ENCODE measurements at places on chromosomes 2 and 18.

DNA sequence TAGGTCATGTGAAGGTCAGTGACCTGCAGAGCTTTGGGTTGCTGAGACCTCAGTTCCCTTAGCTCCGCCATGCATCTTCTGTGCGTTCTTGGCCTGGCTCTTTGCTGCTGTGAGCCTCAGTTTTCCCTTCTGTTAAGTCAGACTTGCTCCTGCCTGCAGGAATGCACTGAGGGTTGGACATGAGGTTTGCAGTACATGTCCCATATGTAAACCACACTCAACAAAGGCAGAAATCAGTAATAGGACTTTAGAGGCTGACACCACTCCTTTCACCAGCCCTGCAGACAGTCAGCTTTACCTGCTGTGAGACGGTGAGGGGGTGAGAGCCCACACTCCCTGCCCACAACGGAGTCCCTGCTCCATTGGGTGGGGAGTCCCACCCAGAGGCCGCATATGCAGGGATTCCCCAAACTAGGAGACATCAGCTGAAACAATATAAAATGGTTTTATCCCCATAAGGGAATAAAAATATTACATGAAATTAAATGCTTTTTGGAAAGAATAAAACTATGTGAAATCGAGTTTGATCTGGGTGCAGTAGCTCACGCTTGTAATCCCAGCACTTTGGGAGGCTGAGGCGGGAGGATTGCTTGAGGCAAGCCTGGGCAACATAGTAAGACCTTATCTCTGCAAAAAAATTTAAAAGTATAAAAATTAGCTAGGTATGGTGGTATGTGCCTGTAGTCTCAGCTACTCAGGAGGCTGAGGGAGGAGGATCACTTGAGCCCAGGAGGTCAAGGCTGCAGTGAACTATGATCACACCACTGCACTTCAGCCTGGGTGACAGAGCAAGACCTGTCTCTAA lies 55.1 kb downstream of the MYO7B start:
- DNase-seq, result no peak

DNA sequence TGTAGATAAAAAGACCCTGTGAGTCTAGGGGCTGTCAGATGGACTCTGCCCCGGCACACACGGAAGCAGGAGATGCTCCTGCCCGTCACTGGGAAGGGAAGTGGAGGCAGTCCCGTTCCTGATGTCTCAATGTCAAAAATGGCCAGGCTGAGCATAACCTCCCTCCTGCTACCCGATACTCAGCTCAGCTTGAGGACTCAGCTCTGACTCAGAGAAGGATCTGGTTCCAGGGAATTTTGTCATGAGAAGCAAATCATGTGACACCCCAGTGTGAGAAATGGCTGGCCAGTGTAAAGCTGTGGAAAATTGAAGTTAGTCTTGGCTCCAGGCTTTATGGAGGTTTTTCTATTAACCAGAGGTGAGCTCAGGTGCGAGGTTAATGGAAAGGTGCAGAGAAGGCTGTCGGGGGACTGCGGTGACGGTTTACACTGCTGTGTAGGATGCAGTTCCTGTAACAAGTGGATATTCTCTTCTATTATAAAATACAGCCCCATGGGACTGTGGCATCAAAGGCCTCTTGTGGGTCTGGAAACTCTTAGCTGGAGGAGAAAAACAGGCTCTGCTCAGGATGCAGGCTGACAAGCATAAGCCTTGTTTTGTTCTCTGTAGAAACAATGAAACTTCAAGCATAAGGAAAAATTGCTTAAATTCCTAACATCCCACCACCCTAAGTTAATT lies 24.7 kb upstream of the AGAP1 start:
- DNase-seq, result no peak

GRCh38 chr2:74948779-74949178 lies 9.7 kb upstream of the POLE4 start:
- no peak for DNase-seq

- DNase-seq, result no peak
Measured at GRCh38 chr2:190579915-190580846, 45.7 kb upstream of the NEMP2 start.

DNA sequence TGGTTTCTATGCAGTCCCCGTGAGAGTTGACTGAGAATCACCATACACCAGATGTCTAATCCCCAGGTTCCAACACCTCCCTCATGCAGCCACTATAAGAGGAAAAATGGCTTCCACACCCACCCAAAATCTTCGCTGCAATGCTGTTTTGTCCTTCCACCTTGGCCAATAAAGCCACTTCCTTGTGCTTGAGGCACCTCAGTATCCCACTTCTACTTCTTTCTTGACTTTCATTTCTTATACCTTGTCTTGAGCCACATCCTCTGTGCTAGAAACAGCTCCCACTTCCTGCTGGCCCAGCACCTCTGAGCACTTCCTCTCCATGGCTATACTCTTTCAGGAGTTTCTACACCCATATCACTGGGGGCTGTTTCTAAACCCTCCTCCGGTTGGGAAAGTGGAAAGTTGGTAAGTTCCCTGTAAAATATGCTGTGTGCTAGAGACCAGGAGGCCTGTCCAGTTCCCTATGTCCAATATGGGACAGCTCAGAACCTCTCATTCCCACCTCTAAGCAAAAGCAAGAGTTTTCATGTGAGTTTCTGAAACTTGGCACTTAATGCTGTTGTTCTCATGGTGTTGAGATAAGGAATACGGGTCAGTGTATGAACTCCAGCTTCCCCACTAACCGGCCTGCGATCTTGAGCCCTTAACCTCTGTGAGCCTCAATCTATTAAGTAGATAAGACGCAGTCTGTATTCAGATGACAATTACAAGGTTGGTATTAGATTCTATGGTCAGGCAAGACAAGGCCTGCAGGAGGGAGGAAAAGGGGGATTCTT lies 209.1 kb upstream of the ID2 start:
- DNase-seq, result no peak

DNA sequence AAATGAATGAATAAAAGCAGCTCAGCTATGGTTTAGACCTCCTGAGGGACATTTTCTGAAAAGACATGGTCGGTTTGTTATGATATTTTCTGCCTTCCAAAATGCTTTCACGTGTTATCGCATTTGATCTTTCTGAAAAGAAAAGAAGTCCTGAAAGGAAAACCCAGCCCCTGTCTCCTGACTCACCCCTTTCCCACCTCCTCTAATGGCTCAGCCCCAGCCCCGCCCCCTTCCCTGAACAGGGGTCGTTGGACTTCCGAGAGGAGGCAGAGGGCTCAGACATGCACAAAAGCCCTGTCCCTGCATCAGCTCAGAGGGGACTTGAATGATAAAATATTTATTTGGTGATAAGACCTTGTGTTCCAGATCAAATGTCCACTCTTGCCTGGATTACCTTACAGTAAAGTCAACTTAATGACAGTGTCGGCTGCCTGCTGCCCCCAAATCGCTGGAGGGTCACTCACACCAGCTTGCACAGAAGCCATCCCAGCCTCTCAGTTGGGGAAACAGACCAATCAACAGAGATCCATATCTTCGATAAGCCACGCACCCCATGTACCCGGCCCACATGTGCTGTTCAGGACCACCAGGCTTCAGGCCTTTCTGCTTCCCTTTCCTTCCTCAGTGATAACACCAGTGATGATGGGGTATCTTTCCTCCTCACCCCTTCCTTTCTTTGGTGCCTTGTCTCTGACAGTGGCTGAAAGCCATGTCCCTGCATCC lies 69.6 kb downstream of the CLHC1 start:
- DNase-seq, result no peak

DNA sequence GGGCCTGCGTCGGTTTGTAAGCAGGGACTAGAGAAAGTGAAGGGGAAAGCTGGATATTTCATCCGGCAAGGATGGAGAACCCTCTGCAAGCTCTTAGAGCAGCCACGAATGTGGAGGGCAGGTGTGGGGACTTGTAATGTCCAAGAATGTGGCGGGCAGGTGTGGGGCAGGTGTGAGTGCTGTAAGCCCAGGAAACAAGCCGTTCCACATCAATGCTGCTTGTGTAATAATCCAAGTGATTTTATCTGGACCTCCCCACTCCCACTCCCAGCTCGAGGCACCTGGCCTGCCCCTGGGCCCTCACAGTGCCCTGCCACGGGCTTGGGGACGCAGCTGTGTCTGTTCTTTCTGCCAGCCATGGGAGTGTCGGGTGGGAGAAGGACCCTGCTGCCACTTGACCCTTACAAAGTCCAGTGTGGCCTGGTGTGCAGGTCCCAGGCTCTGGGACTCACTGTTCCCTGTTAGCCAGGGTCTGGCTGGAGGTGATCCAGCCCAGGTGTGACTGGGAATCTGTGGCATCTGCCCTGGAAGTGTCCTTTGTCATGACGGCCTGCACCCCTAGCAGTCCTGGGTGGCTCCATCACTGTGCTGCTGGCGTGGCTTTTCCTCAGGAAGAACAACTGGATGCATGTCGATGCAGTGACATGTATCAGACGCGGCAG lies 42.8 kb downstream of the SOX11 start:
- no peak for DNase-seq

DNA sequence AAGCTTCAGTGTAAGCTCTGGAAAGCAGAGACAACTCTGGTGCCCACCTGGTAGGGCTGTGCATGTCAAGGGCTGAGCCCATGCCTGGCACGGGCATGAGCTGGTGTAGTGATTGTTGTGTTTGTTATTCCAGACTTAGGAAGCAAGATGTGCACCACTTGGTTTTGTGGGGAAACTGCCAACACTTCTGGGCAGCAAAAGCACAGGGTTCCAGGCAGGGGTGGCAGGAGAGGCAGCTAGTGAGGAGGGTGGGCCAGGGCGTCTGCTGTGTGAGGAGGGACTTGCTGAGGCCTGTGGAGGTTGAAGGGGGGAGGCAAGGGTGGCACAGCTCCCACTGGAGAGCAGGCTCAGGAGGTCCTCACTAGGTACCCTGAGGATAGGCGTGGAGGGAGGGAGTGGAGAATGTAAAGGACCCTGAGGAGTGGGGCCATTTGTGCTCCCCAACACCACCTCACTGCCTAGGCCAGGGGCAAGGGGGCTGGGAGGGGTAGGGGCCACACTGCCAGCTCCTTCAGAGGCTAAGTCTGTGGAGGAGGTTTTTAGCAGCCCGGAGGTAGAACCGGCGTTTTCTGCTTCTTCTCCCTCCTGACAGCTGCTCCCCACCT lies 104.0 kb upstream of the POU3F3 start:
- no peak for DNase-seq

DNA sequence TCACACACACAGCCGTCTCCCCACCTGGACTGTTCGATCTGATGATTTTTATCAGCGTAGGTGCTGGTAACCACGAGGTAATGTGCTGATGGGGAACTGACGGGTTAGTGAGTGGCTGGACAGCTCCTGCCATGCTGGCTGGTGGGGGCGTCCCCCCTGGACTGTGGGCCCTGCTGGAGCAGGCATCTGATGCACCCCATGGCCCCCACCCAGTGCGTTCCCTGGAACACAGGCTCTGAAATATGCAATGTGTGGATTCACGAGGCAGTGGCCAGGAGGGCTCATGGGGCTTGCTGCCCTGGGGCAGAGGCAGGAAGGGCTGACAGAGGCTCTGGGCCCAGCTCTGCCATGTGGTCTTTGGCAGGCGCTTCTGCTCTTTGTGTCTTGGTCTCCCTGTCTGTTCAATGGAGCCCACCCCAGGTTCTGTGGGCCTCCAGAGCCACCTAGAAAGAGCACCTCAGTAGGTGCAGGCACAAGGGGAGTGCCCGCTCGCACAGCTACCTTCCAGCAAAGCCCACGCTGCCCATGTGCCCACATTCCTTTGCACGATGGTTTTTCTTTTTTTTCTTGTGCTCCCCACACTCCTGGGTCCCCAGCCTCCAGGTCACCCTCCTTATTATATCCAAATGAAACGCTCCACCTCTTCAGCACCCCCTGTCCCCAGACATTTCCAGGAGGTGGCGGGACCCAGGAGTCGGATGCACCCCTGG lies 10.3 kb upstream of the PXDN start:
- no peak for DNase-seq

DNA sequence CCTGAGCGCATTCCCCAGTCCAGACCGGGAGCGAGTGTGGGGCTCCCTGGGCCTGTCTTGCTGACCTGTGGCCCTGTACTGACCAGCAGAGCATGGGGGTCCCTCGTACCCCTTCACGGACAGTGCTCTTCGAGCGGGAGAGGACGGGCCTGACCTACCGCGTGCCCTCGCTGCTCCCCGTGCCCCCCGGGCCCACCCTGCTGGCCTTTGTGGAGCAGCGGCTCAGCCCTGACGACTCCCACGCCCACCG lies 5.3 kb downstream of the NEU4 start:
- no peak for DNase-seq

DNA sequence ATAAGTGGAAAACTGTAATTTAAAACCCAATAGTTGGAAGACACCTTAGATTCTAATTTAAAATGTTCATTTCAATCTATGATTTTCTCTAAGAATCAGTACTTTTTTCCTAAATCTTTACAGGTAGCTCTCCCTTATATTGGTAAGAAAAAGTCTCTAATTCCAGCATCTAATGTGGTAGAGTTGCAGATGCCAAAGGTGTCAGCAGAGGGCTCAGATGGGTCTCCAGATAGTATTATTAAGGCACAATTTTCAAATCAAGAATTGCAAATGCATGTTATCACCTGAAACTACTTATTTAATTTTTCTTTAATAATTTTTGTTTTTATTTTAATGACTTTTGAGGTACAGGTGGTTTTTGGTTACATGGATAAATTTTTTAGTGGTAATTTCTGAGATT lies 25.5 kb upstream of the ITGA4 start:
- DNase-seq, result no peak

DNA sequence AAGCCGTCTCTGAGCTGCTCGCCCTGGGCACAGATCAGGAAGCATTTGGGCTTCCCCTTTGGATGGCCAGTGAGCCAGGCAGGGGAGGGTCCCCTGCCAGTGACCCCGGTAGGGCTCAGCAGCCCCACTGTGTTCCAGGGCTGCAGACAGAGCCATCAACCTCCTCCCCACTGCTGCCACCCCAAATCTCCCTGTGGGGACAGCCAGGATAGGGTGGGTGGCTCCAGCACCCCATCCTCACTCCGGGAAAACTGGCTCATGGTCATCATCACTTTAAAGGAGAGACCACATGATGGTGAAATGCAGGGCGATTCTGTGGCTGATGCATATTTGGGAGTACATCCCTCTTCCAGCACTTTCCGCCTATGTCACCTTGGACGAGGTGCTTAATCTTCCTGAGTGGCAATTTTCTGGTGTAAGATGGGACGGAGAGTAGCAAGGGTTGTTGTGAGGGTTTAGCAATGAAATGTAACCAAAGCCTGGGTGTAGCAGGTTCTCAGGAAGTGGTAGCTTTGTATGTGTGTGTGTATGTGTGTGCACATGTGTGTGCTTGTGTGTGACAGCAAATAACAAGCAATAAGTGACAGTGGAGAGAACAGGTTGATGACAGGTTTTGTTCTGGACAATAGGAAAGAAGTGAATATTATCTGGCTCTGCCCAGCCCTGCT lies 61.8 kb downstream of the ACAA2 start:
- DNase-seq, result no peak
